ENCODE measurements at places on chromosomes 12 and 14.
A peak's percentile ranks its signal among the peaks of the same experiment; 100 is the strongest.

- DNase-seq = no peak
Measured at GRCh38 chr12:112179341-112179740, 54.0 kb downstream of the TRAFD1 start.

- DNase-seq = no peak
Measured at GRCh38 chr12:57522887-57523705, 472 bp downstream of the MBD6 start.

GRCh38 chr12:1217191-1217949 is 226.3 kb downstream of the ERC1 start:
- DNase-seq = no peak

GRCh38 chr14:89588840-89589296 is 171.8 kb upstream of the FOXN3 start:
- no peak for DNase-seq

DNA sequence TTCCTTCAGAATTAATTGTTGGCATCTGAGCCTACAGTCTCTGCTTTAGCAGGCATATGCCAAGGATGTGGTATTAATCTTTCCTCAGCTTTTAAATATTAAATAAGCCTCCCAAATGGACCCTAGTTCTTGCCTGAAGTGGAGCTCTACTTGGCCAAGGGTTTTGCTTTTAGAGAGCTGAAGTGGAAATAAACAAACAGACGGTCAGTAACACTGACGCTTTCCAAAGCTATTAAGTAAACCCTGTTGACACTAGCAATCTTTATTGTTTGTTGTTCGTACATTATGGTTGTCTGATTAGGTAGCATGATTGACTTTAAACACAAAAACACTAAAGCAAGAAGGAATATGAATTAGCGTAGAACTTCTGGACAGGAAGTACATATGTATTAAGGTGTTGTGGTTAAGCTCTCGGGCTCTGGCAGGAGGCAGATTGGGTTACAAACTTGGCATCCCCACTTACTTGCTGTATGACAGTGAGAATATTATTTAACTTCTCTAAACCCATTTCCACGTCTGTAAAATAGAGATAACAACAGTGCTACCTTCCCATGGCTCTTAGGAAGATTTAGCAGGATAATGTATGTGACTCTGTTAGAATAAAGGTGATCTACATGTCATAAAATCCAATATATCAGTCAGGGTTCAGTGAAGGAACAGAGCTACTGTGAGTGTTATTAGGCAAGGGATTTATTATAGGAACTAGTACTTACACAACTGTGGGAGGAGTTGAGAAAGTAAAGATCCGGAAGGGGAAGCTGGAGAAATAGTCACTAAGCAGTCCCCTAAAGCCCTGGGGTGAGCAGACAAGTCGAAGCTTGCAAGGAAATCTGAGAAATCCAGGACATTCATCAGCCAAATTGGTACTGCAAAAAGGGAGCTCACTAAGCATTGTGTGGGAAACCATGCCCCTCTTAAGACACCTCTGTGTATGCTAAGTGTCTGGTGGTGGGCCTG is 92.2 kb upstream of the ATF7IP start:
- no peak for DNase-seq

DNA sequence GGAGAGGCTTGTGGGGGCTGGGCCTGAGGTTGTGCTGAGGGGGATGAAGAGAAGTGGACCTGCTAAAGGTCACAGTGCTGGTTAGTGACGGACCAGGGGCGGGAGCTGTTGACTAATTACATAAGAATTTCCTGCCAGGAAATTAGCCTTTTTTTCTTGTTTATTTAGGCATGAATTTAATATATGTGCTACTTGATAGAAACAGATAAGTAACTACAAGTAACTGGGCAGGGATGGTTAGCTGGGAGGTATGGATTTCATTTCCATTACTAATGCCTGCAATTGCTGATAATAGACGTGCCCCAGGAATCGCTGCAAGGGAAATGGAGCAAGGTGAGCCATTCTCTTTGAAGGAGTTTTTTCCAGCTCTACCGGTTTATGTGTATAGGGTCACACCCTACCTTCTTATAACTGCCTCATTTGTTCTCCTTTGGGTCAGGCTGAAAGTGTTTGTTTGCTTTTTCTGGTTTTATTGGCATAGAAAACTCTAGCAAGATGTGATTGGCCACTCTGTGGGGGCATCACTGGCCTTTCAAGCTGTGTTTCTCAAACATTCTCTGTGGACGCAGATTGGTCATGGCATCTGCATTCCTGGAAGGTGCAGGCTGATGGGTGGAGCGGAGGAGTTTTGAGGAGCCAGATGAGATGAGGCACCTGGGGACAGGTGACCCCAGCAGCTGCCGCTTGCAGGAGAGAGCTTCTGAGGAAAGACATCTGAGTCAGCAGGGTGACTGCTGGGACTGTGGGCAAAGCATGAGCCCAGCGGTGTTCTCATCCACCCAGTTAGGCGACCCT is 19.0 kb upstream of the GPRC5A start:
- peak; percentile 25 for DNase-seq
